ENCODE measurements at places on chromosomes 6 and 20.

DNA sequence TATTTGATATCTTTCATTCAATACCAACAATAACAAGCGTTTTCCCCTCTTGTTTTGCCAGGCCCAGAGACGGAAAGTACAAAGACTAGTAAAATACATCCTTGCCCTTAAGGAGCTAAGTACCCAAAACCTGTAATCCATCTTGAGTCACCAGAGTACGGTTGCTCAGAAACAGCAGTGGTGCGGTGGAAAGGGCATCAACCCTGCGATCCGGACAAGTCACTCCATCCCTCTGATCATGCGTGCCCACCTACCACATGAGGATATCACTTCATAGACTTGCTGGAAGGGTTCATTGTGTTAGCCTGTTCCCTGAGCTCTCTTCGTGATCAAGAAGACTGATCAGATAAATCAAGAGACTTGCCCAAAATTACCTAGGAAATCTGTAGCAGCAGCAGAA, 1.9 kb downstream of the TOMM34 start:
- DNase-seq, result no peak

- no peak for DNase-seq
Observed at GRCh38 chr6:104046426-104046825, 813.3 kb downstream of the HACE1 start.

GRCh38 chr20:47411161-47411560, 54.7 kb upstream of the ZMYND8 start:
- no peak for DNase-seq

- DNase-seq, result no peak
Observed at GRCh38 chr20:57379263-57379647, 11.9 kb upstream of the RBM38 start.

- no peak for DNase-seq
Observed at GRCh38 chr6:7080311-7080710, 27.4 kb upstream of the RREB1 start.
